Uterus (tissue), 4 donors: ENCODE measurements at places on chromosomes 4 and X. TPM values are rescaled to one million over a fixed set of nuclear protein-coding genes. Genes with fewer than 3 reads are reported as not detected.

- DNase-seq = peak; percentile 58
These were observed 121.7 kb upstream of the DIPK2B start for GRCh38 chrX:45322382-45322781.

DNA sequence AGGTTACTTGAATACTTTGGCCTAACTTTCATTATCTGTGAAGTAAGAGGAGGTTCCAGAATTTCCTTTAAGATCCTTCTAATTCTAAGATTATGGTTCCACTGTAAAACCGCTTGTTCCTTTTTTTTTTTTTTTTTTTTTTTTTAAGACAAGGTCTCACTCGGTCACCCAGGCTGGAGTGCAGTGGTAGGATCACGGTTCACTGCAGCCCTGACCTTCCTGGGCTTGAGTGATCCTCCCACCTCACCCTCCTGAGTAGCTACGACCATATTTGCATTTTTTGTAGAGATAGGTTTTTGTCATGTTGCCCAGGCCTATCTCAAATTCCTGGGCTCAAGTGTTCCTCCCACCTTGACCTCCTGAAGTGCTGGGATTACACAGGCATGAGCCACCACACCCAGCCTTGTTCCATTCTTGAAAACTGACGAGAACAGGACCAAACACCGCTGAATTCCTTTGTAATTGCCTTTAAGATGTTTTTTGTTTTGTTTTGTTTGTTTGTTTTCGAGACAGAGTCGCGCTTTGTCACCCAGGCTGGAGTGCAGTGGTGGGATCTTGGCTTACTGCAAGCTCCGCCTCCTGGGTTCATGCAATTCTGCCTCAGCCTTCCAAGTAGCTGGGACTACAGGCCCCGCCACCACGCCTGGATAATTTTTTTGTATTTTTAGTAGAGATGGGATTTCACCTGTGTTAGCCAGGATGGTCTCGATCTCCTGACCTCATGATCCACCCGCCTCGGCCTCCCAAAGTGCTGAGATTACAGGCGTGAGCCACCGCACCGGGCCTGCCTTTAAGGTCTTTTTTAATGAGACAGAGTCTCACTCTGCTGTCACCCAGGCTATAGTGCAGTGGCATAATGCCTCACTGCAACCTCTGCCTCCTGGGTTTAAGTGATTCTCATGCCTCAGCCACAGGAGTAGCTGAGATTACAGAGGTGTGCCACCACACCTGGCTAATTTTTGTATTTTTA is 6.8 kb downstream of the PDS5A start:
- DNase-seq = no peak

- DNase-seq = no peak
These were observed 69.1 kb upstream of the HPGD start for GRCh38 chr4:174591243-174592021.

- no peak for DNase-seq
These were observed 1.5 kb downstream of the TIFA start for GRCh38 chr4:112284166-112284565.

DNA sequence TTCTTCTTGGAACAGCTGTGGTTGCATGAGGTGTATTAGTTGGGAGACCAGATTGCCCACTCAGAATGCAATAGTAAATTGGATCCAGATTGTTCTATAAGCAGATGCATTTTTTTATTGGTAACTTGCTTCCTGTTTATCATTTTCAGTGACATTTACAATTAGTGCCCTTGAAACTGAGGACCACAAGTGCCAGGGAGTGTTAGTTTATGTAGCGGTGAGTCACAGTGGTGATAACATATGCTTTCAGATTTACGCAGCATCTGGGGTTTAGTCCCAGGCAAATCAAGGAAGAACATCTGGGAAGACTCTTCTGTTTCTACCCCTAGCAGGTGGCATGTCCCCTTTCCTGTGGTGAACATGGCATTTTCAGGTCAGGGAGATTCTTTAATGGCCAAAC is 24.1 kb downstream of the FRMPD4 start:
- DNase-seq = no peak

GRCh38 chr4:107561481-107561880 is 158.6 kb downstream of the PAPSS1 start:
- no peak for DNase-seq

The NPY2R gene
- not detected for total RNA-seq

DNA sequence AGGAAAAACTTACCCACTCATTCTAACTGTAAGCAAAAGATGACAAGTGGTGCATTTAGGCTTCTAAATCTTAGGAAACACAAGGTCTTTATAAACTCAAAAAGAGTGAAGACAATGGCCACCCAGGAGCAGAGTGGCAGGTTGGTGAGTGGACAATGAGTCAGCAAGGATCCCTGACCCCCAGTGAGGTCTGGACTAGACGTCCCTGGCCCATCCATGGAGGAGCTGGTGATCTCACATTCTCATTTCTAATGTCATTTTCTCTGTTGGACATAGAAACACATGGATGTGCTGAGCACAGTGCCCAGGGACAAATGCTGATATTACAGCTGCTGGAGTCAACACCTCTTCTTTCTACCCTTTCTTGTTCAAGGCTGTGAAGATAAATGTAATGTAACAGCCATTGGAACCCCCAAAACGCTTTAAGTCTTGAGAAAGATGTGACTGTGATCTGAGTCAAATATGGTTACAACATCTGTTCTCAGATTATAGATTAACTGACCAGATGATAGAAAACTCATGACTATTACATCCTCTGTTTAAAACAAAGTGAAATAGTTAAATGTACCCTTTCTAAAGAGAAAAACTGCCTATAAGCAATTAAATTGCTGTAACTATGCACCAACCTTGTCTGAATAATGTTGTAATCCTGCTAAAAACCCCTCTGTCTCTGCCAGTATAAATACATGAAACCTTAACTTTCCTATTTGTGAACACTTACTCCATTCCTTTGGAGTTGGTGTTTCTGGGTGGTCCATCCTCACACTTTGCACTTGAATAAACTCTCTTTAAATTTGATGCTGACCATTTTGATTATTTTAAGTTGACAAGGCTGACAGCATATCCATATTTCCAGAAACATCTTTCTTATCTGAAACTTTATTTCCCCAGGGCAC is 92.7 kb downstream of the USP46 start:
- no peak for DNase-seq

GRCh38 chrX:15675490-15675921 is 10.9 kb upstream of the CLTRN start:
- DNase-seq = peak; percentile 88

The IQCM gene
- total RNA-seq = not detected

DNA sequence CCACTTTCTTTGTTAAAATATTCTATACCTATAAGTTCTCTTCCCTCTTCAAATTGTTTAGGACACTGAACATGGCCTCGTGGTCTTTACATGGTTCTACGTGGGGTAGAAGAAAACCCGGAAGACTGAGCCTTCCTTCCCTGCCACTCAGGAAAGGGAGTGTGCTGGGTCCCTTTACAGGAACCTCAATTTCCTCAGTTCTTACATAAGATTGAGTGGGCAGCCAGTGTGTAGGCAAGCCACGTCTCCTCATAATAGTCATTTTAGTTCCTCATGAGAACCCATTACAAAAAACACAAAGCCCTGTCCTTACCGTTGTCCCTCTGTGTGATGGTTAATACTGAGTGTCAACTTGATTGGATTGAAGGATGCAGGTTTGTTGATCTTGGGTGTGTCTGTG is 28.7 kb upstream of the SMIM10L2A start:
- no peak for DNase-seq

DNA sequence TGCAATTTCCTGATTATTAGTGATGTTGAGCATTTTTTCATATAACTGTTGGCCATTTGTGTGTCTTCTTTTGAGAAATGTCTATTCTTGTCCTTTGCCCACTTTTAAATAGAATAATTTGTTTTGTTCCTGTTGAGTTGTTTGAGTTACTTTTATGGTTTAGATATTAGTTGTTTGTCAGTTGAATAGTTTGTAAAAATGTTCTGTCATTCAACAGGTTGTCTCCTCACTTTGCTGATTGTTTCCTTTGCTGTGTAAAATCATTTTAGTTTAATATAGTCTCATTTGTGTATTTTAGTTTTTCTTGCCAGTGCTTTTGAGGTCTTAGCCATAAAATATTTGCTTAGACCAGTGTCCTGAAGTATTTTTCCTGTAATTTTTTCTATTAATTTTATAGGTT is 181.8 kb upstream of the GLRA2 start:
- no peak for DNase-seq

- no peak for DNase-seq
These were observed 363.1 kb upstream of the ZFP42 start for GRCh38 chr4:187632260-187632995.

GRCh38 chr4:43276321-43276720 is 383.8 kb downstream of the GRXCR1 start:
- no peak for DNase-seq

DNA sequence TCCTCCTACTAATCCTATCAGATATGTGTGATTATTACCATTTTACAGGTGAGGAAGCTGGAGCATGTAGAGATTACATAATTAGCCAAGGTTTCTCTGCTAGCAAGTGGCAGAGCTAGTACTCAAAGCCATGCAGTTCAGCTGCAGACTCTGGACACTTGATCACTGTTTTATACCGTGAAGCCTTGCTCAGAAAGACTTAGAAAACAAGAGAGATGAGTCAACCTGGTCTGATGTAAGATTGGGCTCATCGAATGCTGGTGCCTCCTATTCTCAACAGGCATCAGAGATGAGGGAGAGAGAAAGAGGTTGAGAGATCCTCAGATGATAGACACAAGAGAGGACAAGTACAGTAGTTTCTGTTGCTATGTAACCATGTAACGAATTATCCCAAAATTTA is 19.0 kb upstream of the PDE5A start:
- no peak for DNase-seq

The CXCL13 gene
- 1.1 TPM for total RNA-seq

The XPNPEP2 gene
- total RNA-seq = 2.9 TPM

The SORBS2 gene
- 35.2 TPM for total RNA-seq

DNA sequence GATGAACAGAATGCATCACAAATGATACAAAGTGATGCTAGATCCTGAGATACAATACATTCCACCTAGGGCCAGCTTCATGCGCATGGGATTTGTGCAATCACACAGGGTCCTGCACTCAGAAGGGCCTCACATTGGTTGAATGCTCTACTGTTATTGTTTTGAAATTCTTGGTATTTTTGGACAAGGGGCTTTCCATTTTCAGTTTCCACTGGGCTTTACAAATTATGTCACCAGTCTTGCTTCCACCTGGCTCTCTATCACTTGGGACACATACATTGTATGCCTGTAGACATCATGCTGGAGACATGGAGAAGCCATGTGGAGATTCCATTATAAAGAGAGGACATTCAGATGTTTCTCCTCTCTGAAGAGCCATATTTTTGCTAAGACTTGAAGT is 155.8 kb downstream of the NAA11 start:
- no peak for DNase-seq

DNA sequence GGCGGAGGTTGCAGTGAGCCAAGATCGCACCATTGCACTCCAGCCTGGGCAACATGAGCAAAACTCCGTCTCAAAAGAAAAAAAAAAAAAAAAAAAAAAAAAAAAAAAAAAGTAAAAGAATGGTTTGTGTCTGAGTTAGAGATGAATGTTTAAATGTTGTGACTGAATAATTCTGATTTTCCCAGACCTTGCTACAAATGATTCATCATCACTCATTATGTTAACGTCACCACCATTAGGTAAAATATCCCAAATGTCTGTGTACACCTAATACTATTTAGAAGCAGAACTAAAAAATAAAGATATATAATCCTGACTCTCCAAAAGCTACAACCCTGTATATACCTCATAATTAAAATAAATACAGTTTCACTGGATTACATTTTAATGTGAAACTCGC is 70.8 kb downstream of the HHIP start:
- no peak for DNase-seq

- no peak for DNase-seq
These were observed 2.0 kb downstream of the CPE start for GRCh38 chr4:165380805-165381204.

The RAB41 gene
- not detected for total RNA-seq

GRCh38 chr4:3436798-3437581 is 4.8 kb upstream of the HGFAC start:
- no peak for DNase-seq

- no peak for DNase-seq
These were observed 232.5 kb upstream of the POF1B start for GRCh38 chrX:85611926-85612325.

DNA sequence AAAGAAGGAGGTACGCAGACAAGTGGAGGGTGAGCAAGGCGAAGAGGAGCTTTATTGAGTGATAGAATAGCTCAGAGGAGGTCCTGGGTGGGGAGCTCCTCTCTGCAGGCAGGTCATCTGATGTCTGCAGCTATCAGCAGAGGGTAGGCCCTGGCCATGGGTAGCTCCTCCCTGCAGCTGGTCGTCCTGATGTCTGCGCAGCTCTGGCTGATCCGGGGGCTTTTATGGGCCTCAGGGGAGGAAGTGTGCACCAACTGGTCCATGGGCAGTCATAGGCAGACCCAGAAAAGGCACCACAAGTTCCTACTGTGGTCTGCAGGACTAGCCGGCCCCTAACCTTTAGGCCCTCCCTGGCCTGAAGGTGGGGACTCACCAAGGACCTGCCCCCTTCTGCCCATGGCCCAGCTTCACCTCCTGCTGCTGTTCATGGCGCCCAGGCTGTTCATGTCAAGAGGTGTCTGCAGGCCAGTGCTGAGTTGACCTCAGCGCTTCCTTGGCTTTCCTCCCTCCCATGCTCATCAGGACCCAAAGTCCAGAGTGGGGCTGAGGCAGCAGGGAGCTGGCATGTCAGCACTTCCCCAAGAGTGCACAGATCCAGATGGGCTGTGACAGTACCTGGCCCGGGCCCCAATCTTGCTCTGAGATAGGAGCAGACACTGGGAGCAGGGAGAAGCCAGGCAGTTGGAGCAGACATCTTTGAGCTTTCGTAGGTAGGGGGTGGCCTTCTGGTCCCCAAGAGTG is 46.1 kb downstream of the ARAP2 start:
- no peak for DNase-seq

DNA sequence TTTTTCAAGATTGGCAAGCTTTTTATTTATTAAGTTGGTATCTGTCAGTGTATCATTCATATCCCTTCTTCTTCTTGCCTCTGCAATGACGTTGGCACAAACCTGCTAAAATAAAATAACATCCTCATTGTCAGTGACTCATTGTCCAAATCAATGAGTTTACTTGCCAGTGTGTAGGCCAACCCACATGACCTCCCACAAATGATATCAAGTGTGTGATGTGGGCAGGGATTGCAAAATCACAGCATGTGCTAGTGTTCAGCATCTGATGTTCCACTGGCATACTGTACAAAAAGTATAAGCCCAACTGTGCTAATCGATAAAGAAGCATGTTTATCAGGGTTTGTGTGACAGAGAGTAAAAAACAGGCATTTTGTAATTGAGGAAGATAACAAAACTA is 25.5 kb downstream of the GPAT3 start:
- DNase-seq = no peak

The SLC25A5 gene
- total RNA-seq = 134 TPM

- no peak for DNase-seq
These were observed 201.1 kb upstream of the FAT1 start for GRCh38 chr4:186924723-186925122.

GRCh38 chr4:38190717-38191178 is 230.6 kb downstream of the PTTG2 start:
- DNase-seq = no peak

DNA sequence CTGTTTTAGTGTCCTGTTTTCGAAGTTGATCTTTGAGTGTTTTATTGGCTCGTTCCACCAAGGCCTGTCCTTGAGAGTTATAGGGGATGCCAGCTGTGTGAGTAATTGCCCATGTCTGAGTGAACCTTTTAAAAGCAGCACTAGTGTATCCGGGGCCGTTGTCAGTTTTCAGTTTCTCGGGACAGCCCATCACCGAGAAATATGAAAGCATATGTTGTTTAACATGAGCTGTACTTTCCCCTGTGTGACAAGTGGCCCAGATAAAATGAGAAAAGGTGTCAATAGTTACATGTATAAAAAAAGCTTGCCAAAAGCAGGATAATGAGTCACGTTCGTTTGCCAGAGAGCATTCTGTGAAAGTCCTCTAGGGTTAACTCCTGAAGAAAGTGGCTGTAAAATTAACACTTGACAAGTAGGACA is 48.6 kb upstream of the RASSF6 start:
- no peak for DNase-seq
